ENCODE measurements at places on chromosomes 12 and 14. TPM values are rescaled to one million over a fixed set of nuclear protein-coding genes. Genes with fewer than 3 reads are reported as not detected.

DNA sequence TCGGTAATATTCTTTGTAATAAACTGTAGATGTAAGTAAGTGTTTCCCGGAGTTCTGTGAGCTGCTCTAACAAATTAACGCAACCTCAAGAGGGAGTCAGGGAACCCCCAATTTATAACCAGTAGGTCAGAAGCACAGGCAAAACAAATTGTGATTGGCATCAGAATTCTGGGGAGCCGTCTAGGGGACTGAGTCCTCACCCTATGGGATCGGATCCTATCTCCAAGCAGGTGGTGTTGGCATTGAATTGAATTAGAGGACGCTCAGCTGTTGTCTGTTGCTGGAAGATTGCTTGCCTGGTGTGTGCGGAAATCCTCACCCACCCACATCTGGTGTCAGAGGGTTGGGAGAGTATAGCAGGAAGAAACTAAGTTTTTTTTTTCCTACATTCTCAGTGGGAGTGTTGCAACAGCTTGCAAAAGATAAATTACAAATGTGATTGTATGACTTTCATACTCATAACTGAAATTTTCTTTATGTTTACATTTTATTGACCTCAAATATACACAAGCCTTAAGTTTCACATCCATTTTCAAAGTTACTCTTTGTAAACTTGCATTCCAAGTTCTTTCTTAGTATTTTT is 5.5 kb downstream of the TMEM52B start:
- peaks cover 31% of the 10 kb centered on the region for H3K4me1 ChIP-seq
- no peaks in the 10 kb centered on the region for H3K36me3 ChIP-seq
- H3K27me3 ChIP-seq, result no peaks in the 10 kb centered on the region
- peak overlapping the region; percentile 67 for H3K27ac ChIP-seq
- H3K4me3 ChIP-seq, result no peak overlapping the region

CLEC9A gene
- not detected for total RNA-seq

ANO4 gene
- total RNA-seq, result 11.3 TPM

GRCh38 chr14:75174066-75174465 is 2.3 kb downstream of the TMED10 start:
- H3K4me3 ChIP-seq, result no peak overlapping the region
- H3K4me1 ChIP-seq, result no peaks in the 10 kb centered on the region
- DNase-seq, result no peak
- H3K27me3 ChIP-seq, result no peaks in the 10 kb centered on the region
- H3K36me3 ChIP-seq, result no peaks in the 10 kb centered on the region

DNA sequence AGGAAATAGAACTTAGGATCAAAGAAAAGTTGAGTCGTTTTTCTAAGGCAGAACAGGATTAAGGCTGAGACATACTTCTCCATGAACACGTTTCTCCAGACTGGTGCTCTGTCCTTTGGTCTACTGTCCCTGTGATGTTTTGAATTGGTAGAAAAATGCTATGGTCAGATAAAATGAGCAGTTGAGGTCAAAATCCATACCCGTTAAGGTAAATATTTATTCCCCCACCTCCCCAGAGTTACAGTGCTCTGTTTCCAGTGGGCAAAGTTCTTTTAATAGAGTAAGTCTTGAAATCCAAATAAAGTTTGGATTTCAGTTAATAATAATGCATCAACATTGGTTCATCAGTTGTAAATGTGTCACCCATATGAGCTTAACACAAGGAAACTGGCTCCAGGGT is 74.5 kb downstream of the PTHLH start:
- H3K4me3 ChIP-seq, result no peak overlapping the region
- no peaks in the 10 kb centered on the region for H3K27me3 ChIP-seq
- no peak overlapping the region for H3K27ac ChIP-seq
- DNase-seq, result peak; percentile 28

- H3K4me1 ChIP-seq, result peaks cover 2% of the 10 kb centered on the region
- H3K27ac ChIP-seq, result no peak overlapping the region
- DNase-seq, result peak; percentile 36
- H3K36me3 ChIP-seq, result no peaks in the 10 kb centered on the region
- H3K27me3 ChIP-seq, result no peaks in the 10 kb centered on the region
Observed at GRCh38 chr14:103740991-103741689, 25.5 kb downstream of the ZFYVE21 start.

- no peak overlapping the region for H3K4me3 ChIP-seq
- no peak overlapping the region for H3K27ac ChIP-seq
- no peaks in the 10 kb centered on the region for H3K36me3 ChIP-seq
- no peaks in the 10 kb centered on the region for H3K27me3 ChIP-seq
- H3K4me1 ChIP-seq, result no peaks in the 10 kb centered on the region
Observed at GRCh38 chr14:96017882-96018281, 21.3 kb upstream of the C14orf132 start.

DNA sequence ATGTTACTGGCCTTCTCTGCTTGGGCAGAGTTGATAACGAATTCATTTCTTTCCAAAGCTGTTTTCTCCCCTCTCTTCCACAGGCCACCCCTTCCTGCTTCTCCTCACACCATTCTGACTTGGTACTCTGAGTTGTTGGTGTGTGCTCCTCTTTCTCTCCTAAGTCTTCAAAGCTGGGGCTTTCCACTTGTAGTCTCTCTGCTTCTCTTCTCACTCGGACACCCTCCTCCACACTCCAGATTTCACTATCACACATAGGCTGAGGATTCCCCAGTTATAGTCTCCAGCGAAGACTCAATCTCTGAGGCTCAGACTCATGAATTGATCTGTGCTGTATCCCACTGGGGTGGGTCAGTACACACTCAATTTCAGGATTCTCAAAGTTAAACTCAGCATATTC is 201.0 kb downstream of the SSPN start:
- no peaks in the 10 kb centered on the region for H3K4me1 ChIP-seq

CLECL1 gene
- total RNA-seq, result not detected

DNA sequence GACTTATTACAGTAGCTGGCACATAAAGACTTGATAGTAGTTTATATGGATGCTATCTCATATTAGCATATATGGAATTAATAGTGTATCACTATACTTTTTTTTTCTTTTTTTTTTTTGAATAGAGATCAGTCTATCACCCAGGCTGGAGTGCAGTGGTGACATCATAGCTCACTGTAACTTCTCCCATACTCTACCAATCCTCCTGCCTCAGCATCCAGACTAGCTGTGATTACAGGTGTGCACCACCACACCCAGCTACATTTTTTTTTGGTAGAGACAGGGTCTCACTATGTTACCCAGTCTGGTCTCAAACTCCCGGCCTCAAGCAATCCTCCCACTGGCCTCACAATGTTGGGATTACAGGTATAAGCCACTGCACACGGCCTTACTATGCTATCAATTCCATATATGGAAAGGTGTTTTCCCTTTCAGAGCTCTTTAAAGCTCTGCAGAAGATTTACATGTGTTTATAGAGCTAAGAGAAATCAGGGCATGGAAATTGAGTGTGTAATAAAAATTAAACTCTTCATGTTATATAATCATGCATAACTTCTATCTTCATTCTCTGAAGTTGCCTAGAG is 1.8 kb upstream of the TBK1 start:
- H3K4me3 ChIP-seq, result no peak overlapping the region
- H3K4me1 ChIP-seq, result no peaks in the 10 kb centered on the region
- H3K27ac ChIP-seq, result no peak overlapping the region
- no peak for DNase-seq

GRCh38 chr14:89853936-89854693 is 100.4 kb downstream of the EFCAB11 start:
- no peak overlapping the region for H3K27ac ChIP-seq
- peak; percentile 78 for DNase-seq
- peaks cover 11% of the 10 kb centered on the region for H3K4me1 ChIP-seq
- H3K4me3 ChIP-seq, result no peak overlapping the region
- no peaks in the 10 kb centered on the region for H3K36me3 ChIP-seq
- no peaks in the 10 kb centered on the region for H3K27me3 ChIP-seq

PPP1R1A gene
- not detected for total RNA-seq

GRCh38 chr12:109069307-109070271 is 17.2 kb downstream of the USP30 start:
- no peak overlapping the region for H3K4me3 ChIP-seq
- H3K36me3 ChIP-seq, result peaks cover 4% of the 10 kb centered on the region
- no peak overlapping the region for H3K27ac ChIP-seq
- no peaks in the 10 kb centered on the region for H3K27me3 ChIP-seq
- no peak for DNase-seq

- H3K27ac ChIP-seq, result no peak overlapping the region
- peaks cover 4% of the 10 kb centered on the region for H3K4me1 ChIP-seq
- H3K36me3 ChIP-seq, result no peaks in the 10 kb centered on the region
Observed at GRCh38 chr12:115325858-115326257, 641.9 kb upstream of the TBX3 start.

DNA sequence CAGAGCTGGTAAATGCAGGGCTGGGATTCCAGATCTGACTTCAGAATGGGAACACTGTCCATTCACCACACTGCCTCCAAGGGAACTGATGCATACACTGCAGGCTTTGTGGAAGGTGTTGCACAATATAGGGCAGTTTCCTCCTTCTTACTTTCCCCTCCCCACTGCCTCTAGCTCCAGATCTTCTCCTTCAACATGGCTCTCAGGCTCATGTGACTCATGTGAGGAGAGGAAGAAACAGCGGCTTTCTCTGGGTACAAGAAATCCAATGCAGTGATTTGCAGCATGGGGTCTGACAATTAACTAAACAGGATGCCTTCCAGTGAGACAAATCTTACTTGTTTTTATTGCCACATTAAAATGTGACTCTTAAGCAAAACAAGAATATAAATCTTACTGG is 447.6 kb upstream of the CCDC196 start:
- peak; percentile 14 for DNase-seq
- no peaks in the 10 kb centered on the region for H3K36me3 ChIP-seq
- H3K4me1 ChIP-seq, result no peaks in the 10 kb centered on the region
- H3K27ac ChIP-seq, result no peak overlapping the region
- H3K4me3 ChIP-seq, result no peak overlapping the region
- H3K27me3 ChIP-seq, result no peaks in the 10 kb centered on the region

GRCh38 chr12:2341871-2342270 is 289.1 kb downstream of the CACNA1C start:
- peaks cover 26% of the 10 kb centered on the region for H3K4me1 ChIP-seq
- peak overlapping the region; percentile 65 for H3K27ac ChIP-seq
- no peak overlapping the region for H3K4me3 ChIP-seq
- no peaks in the 10 kb centered on the region for H3K27me3 ChIP-seq
- no peaks in the 10 kb centered on the region for H3K36me3 ChIP-seq

DNA sequence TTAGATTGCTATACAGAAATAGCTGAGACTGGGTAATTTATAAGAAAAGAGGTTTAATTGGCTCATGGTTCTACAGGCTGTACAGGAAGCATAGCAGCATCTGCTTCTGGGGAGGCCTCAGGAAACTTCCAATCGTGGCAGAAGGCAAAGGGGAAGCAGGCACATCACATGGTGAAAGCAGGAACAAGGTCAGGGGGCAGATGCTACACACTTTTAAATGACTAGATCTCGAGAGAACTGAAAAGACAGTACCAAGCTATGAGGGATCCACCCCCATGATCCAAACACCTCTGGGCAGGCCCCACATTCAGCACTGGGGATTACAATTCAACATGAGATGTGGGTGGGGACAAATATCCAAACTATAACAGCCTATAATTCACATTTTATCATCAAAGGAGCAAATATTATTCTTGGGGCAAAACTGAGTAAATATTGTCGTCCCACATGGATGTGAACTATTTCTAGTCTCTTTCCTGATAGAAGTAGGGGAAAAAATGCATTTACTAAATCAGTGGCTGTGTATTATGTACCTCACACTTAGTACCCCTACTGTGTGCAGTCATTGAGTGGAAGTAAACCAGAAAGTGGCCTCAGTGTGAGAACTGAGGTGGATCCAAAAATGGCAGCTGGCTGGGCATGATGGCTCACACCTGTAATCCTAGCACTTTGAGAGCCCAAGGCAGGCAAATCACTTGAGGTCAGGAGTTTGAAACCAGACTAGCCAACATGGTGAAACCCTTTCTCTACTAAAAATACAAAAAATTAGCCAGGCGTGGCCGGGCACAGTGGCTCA is 25.4 kb upstream of the A2ML1 start:
- H3K4me1 ChIP-seq, result no peaks in the 10 kb centered on the region
- H3K27ac ChIP-seq, result no peak overlapping the region

DNA sequence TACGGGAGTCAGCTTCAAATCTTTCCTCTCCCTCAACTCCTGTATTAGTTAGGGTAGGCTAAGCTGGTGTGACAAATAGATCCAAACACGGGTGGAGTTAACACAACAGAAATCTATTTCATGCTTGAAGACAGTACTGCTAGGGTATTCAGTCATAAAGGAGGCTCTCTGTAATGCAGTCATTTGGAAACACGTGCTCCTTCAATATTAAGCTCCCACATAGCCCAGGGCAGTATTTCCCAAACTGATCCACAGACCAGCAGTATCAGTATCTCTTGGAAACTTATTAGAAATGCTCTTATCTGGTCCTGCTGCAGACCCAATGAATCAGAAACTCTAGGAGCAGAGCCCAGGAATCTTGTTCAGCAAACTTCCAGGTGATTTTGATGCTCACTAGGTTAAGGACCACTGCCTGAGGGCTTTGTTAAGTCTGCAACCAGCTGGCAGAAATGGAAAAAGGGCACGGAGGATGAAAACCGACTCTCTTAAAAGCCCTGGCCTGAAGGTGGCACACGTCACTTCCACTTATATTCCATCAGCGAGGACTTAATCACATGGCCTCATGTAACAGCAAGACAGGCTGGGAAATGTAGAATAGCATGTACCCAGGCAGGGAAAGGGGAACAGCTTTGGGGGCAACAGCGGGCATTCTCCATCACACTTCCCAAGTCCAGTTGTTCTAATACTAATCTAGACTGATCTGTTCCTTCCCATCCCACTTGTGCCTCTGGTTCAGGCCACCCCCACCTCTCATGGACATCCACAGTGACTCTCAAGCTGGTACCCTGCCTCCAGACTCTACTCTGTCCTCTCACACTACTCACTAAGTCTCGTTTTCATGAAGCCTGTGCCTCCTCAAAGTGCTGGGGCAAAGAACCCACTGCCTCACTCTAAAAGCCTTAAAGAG is 38.2 kb upstream of the RIC8B start:
- no peaks in the 10 kb centered on the region for H3K4me1 ChIP-seq
- no peak overlapping the region for H3K4me3 ChIP-seq
- DNase-seq, result no peak
- no peaks in the 10 kb centered on the region for H3K27me3 ChIP-seq
- no peak overlapping the region for H3K27ac ChIP-seq

GRCh38 chr14:60648934-60649874 is at the start of gene SIX1:
Gene SIX1 (minus strand): TSS chr14:60649477. CDS start chr14:60649189, 288 bp downstream.
- H3K27ac ChIP-seq, result peak within 1 kb of the TSS; percentile 55
- peaks cover 5% of the 10 kb centered on the region for H3K4me1 ChIP-seq
- peak; percentile 93 for DNase-seq
- H3K4me3 ChIP-seq, result peak within 1 kb of the TSS; percentile 89
- peaks cover 56% of the 10 kb centered on the region for H3K27me3 ChIP-seq

GRCh38 chr12:6786416-6787094 is 2.8 kb upstream of the CD4 start:
- H3K27me3 ChIP-seq, result no peaks in the 10 kb centered on the region
- no peak overlapping the region for H3K4me3 ChIP-seq
- H3K27ac ChIP-seq, result no peak overlapping the region
- no peaks in the 10 kb centered on the region for H3K4me1 ChIP-seq

Measured in fibroblast of lung (primary cell).